Globus pallidus (tissue), 1 donor: ENCODE measurements at places on chromosomes 13 and 19.

GRCh38 chr13:41746259-41746658, 214.7 kb downstream of the VWA8 start:
- no peak for DNase-seq

- DNase-seq, result peak; percentile 53
Observed at GRCh38 chr13:96958286-96958891, 35.9 kb downstream of the OXGR1 start.

DNA sequence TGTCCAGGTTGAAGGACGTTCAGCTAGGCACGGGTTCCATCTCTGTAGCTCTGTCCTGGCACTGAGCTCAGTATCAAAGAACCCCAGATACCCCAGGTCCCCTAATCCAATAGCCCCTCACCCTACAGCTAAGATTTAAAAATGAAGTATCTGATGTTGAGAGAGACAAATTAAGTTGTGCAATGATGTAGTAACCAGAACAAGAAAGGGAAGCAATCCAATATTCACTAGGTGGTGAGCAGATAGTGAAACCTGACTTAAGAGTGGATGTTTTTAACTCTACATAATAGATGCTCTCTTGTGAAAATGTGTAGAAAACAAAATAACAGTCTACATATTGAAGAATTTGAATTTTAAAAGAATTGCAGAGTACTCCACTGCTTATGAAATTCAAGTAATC, 1.8 kb downstream of the ACOD1 start:
- no peak for DNase-seq

GRCh38 chr13:91491980-91492379, 93.6 kb downstream of the GPC5 start:
- DNase-seq, result no peak

- DNase-seq, result no peak
Observed at GRCh38 chr13:110506396-110506795, 55.1 kb downstream of the RAB20 start.
